ENCODE measurements at places on chromosomes 1 and 21. TPM values are rescaled to one million over a fixed set of nuclear protein-coding genes. Genes with fewer than 3 reads are reported as not detected.

DNA sequence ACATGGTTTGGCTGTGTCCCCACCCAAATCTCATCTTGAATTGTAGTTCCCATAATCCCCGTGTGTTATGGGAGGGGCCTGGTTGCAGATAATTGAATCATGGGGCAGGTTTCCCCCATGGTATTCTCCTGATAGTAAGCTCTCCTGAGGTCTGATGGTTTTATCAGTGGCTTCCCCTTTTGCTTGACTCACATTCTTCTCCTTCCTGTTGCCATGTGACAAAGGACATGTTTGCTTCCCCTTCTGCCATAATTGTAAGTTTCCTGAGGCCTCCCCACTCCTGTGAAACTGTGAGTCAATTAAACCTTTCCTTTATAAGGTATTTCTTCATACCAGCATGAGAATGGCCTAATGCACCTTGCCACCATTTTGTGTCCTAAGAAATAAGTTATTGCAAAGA lies 415.0 kb downstream of the COL11A1 start:
- no peak for DNase-seq

GRCh38 chr1:205775717-205776056 lies 405 bp upstream of the RAB29 start:
- no peak for DNase-seq

DNA sequence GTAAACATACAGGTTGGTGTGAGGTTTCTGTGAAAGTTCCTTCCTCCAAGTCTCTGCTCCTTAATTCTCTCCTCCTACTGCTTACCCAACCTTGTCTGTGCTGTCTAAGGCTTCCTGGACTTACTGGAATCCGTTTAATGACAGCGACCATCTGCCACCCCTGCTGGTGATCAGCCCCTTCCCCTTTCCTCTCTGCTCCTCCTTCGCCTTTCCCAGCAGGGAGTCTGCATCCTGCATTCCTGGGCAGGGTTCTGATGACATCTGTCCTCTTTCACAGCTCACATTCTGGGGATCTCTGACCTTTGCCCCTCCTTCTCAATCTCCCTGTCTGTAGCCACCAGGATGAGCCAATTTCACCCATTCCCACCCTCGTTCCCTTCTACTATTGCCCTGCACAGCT lies 66.5 kb downstream of the KIRREL1 start:
- DNase-seq, result no peak

DNA sequence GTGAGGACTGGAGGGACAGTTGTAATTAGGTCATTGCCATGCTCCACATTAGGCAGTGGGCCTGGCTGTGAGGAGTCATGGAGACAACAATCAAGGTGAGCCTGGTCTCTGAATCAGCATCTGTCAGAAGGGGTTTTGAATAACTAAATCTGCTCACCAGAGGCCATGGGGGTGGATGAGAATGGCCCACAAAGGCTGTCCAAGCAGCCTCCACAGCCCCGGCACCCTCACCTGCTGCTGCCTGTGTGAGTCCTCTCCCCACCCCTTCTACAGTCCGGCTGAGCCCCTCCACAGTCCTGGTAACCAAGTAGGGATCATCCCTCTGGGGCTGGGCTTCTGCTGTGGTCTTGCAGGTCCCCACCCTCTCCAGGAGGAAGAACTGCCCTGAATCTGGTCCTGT lies 2.3 kb downstream of the DPT start:
- no peak for DNase-seq

DNA sequence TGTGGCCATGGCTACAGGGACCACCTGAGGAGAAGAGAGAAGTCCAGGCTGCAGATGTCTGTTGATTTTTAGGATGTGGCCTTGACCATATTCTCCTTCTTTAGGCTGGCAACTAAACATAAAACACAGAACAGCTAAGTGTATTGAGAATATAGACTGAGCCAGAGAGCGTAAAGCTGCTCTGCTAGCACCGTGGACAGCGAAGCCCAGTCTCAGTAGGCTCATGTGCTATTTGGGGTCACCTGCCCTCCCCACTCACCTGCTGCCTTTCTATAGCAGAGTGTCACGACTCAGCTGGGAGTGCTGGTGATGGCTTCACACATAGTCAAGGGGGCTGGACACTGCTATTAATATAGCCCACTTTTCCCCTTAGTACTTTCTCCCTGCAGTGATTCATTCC lies 278.5 kb downstream of the KCNH1 start:
- DNase-seq, result no peak

GRCh38 chr1:231882790-231883189 lies 256.2 kb downstream of the DISC1 start:
- no peak for DNase-seq

DNA sequence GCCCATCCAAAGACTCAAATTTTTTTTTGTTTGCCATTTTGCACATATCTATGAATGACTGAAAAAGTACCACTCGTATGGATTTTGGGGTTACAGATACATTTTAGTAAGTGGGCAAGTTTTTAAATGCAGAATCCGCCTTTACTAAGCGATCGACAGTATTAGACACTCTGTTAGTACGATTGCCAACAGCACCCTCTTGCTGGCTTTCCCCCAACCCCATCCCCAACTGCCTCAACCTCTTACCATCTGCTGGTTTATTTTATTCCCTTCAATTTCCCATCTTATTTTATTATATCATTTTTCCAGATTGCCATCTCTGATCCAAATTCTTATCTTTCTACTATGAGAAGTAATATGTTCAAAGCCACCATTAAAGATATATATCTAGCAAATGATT lies 244.8 kb downstream of the LRRIQ3 start:
- no peak for DNase-seq

DNA sequence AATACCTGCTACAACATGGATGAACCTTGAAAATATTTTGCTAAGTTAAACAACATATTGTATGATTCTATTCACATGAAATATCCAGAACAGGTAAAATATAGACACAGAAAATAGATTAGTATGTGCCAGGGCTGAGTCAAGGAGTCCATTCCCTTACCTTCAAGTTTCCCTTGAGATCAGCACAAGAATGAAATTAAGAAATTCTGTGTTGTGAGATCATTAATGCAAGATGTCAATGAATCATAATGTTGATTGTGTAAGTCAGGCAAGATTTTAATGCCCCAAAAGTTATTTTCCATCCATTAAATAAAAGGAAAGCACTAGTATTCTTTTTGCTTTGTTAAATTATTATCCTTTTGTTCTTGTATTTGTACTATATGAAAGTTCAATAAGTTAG lies 139.4 kb downstream of the MRPL39 start:
- DNase-seq, result no peak

GRCh38 chr21:28587748-28588147 lies 404.9 kb downstream of the LTN1 start:
- DNase-seq, result no peak

DNA sequence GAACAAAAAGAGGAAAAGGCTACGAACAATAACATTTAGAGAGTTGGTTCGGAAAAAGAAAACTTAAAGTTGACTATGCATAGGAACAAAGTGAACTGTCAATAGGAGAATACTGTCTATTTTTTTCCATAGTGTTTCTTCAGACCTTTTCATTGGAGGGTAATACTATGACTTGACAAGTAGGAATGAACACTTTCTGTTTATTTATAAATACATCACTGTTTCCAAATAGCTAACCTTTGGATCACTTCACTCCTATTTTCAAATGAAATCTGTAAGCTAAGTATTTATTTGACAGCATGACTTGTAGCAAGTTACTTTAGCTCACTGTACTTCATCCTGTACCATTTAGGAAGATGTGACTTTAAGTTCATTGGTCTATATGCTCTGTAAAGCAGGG lies 221.3 kb downstream of the COL24A1 start:
- DNase-seq, result no peak

DNA sequence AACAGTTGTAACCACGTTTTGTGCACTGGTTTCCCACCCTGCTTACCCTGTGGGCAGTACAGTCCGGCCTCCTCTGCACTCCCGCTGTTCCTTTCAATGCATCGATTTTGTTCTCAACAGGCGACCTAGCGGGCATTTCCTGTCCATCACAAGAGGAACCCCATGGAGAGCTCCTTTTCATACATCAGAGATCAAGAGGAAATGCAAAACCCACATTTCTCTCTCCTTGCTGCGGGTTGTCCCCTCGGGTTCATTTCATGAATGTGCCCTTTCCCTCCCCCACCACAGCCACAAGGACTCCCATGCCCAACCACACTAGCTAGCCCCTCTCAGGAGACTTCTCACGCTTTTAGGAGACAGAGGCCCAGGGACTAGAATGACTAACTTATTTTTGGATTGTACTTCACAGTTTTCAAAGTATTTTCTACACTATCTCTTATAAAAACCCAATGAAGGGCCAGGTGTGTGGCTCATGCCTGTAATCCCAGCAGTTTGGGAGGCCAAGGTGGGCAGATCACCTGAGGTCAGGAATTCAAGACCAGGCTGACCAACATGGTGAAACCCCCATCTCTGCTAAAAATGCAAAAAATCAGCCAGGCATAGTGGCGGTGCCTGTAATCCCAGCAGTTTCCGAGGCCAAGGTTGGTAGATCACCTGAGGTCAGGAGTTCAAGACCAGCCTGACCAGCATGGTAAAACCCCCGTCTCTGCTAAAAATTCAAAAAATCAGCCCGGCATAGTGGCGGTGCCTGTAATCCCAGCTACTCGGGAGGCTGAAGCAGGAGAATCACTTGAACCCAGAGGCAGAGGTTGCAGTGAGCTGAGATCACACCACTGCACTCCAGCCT lies 18.4 kb downstream of the ATP1A4 start:
- DNase-seq, result no peak

DNA sequence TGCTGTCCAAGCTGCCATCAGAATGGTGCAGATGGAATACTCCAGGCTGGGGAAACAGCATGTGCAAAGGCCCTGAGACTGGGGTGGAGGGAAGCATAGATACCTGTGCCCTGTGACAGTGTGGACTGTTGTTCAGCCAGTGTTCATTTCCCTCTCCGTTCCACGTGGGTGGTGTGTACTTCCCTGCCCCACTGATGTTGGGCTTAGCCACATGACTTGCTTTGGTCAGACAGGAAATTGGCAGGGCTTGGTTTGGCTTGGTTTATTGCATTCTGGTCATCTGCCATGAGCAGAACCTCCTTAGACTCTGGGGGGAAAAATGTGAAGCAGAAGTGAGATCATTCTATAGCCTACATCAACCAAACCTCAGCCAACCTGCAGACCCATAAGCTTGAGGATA lies 102.4 kb upstream of the IGSF21 start:
- no peak for DNase-seq

DNA sequence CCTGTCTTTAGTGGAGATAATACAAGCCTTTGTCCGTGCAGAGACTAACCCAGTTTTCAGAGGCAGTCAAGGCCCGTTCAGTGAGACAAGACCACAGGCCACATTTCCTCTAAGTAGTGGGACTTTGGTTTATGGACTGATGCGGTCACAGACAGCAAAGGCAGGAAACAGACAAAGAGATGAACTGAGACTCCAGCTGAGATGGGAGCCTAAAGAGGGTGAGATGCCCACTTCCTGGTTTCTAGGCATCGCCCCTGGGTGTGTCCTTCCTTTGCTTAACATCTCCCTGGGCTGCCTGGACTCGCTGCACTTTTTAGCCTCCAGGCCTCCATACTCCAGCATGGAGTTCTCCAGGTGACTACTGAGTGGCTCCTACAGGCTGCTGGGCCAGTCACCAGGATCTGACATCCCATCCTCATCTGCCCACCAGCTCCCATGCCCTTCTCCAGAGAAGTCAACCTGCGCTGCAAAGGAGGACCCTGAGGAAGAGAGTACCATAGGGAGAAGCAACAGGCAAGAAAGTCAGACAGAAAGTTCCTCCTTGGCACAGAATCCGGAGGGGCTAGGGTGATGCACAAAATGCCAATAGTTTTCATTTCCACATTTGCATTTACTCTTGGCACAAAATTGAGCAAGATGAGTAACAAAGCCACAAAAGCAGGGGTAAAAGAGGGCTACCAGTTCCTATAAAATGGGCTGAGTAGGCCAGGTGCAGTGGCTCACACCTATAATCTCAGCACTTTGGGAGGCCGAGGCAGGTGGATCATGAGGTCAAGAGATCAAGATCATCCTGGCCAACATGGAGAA lies 15.1 kb downstream of the THEMIS2 start:
- no peak for DNase-seq

- DNase-seq, result no peak
These were observed 213.3 kb upstream of the ZRANB2 start for GRCh38 chr1:71294178-71294577.

GRCh38 chr1:32241001-32241763 lies 5.8 kb upstream of the FAM167B start:
- DNase-seq, result no peak

DNA sequence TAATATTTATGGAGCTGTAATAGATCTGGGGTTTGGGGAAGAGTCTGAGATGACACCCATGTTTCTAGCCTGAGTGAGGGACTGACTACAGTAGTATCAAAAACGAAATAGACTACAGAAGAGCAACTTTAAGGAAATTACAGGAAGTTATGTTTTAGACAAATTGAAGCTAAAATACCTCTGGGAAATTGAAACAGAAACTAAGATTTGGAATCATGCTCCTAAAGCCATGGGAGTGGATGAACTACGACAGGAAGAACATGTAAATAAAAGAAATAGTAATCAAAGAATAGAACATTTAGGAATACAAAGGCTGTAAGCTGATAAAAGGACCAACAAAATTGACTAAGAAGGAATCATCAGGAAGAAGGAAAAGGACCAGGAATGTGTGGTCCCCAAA lies 68.9 kb downstream of the KIAA0319L start:
- no peak for DNase-seq

Gene HEYL
- polyA plus RNA-seq, result 22.9 TPM

Gene OR2AK2
- polyA plus RNA-seq, result not detected

Gene KCNJ15
- 244 TPM for polyA plus RNA-seq

Gene CHD5
- polyA plus RNA-seq, result 0.39 TPM

Gene PLPP3
- polyA plus RNA-seq, result 129 TPM

Gene GUCA2A
- polyA plus RNA-seq, result not detected

Gene GOLT1A
- polyA plus RNA-seq, result 4.1 TPM

Gene COL8A2
- 1.6 TPM for polyA plus RNA-seq

Gene TLCD4
- polyA plus RNA-seq, result 6.7 TPM

Gene MTF1
- polyA plus RNA-seq, result 8.5 TPM

Gene KLHDC7A
- polyA plus RNA-seq, result 9.1 TPM

Gene LENEP
- polyA plus RNA-seq, result not detected

Gene PI4KB
- 62.3 TPM for polyA plus RNA-seq
